Sciatic nerve (tissue), 2 donors: ENCODE measurements at places on chromosomes 1 and 21.

- DNase-seq = no peak
These were observed 93.5 kb downstream of the PLD5 start for GRCh38 chr1:242430956-242431355.

DNA sequence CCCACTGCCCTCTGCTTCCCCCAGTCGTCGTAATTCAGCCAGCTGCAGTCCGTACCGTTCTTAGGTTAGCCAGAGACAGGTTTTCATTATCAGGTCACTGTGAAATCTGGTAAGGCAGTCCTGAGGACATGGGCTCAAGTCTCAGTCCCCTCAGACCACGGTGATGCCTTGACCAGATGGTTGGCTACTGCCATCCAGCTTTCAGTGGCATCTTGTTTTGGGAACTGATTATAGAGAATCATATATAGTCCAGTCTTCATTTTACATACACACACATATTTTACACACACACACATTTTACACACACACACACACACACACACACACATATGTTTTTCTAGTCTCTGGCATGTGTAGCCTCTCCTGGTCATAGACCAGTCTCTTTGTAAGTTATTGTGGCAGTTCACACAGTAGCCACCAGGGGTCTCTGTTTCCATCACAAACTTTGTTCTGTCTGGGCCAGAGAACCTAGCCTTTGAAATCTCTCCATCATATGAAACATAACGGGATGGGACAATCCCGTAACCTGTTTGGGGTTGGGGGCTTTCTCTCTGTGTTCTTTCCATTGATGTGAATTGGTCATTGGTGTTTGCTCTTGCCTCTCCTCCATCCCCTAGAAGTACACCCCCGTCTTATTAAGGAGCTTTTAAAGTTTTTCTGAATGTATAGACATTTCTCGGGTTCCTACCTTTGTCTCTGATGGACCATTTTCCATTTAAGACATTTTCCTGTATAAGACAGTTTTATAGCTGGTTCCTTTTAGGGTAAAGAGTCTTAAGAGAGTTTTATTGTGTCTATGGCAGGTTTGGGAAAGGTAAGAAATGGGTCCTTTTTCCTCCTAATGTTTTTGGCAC lies 8.4 kb upstream of the IKBKE start:
- DNase-seq = peak; percentile 87

GRCh38 chr1:11037740-11038182 lies 9.3 kb downstream of the MASP2 start:
- peak; percentile 95 for DNase-seq

DNA sequence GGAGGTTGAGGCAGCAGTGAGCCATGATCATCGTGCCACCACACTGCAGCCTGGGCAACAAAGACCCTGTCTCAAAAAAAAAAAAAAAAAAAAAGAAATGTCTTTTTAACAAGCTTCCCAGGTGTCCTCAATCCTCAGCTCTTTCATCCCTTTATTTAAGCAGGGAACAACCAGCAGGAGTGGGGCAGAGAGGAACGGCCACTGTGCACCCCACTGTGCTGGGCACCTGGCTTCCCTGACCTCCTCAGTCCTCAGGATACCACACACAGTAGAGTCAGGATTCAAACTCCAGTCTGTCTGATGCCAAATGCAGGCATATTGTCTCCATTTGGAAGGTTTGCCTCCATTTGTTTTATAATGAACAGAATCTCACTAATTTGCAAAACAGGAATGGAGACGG lies 19.8 kb upstream of the PTAFR start:
- no peak for DNase-seq

GRCh38 chr1:229848752-229849677 lies 218.0 kb upstream of the GALNT2 start:
- DNase-seq = no peak
